ENCODE measurements at places on chromosomes 7 and 10. TPM values are rescaled to one million over a fixed set of nuclear protein-coding genes. Genes with fewer than 3 reads are reported as not detected.

The CPA2 gene
- 1.9 TPM for total RNA-seq

The PAPOLB gene
- 1.9 TPM for total RNA-seq

The HTRA1 gene
- 401 TPM for total RNA-seq

The GNAT3 gene
- not detected for total RNA-seq

The HABP2 gene
- total RNA-seq, result 0.24 TPM

GRCh38 chr10:75079436-75080083, 31.9 kb upstream of the SAMD8 start:
- no peak for DNase-seq

DNA sequence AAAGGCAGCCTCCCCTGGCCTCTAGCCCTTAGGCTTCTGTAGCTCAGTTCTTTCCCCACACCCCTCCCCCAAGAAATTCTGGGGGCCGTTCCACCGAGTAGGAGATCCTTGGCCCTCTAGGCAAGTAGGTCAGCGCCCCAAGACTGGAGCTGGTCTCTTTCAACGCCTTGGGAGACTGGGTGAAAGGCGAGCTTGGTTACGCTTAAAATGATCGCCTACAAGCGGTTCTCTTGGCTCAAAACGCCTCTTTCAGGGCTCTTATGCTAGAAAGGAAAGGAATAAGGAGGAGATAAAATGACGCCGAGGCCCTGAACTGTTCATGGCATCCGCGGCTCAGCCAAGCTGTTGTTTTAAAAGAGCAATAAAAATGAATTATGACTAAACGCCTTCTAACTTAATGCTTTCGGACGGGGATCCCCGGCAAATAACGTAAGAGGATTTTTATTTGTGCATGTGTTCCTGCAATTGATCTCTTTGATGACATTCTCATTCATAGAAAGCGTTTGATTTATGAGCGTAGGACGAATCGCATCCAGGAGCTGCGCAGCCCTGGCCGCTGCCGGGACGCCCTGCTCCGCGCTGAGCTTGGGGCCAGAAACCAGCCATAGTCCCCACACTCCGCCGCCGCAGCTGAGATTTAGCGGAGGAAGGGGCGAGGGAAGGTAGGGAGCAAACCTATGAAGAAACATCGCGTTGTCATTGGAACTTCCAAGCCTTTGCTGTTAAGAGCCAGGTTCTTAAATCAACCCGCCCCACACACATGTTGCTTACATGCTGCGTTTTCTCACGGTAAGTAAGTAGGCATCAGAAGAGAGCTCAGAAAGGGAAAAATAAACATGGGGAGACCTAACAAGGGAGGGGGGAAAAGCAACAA, 3.0 kb upstream of the HOXA1 start:
- DNase-seq, result peak; percentile 84

GRCh38 chr10:97365761-97366351, 31.3 kb upstream of the FRAT2 start:
- DNase-seq, result peak; percentile 35

GRCh38 chr7:104927055-104927454, 87.0 kb upstream of the KMT2E start:
- DNase-seq, result no peak

DNA sequence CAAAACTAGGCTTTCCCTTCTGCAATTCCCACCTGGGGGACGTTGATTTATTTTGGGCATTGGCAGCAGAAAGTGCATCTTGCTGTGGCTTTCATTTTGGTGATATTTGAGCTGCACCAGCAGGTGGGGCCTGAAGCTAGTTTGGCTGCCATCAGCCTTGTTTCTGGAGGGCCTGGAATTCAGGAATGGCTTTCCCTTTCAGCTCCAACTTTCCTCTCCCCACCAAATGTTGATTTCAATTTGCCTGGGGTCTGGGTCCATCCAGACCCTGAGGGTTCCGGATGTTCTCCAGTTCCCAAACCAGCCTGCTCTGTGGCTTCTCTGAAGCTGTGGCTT, 640.4 kb downstream of the TYW1 start:
- no peak for DNase-seq

GRCh38 chr7:146647445-146647844, 530.8 kb downstream of the CNTNAP2 start:
- peak; percentile 21 for DNase-seq

DNA sequence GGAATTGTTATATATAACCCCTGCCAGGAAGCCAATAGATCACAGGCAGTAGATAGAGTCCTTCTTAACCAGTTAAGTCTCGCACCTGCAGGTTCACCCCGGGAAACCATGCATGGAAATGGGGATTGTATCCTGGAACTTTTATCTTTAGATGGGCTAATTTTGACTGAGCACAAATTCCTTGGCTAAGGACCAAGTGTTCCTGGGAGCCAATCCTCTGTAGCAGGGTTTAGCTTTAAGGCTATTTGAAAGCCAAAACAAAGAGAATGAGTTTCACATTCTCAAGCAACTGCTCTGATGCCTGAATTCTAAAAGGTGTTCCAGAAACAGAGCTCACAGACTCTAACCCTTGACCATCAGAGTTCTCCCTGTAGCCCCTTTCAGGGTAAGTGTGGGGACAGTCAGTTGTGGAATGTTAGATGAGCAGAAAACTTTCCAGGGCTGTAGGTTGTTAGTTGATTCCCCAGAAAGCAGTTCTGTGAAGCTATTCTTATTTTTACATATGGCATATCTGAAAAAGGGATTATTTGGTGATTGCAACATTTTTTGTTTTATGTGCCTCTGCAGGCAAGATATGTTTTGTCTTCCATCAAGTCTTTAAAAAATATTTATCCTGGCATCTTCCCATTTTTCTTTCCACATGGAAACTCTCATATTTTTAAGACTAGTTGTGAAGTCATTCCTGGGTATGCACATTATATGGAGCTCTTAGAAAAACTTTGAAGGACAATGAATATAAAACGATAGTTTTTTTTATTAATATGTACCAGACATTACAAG, 16.2 kb upstream of the NPVF start:
- peak; percentile 95 for DNase-seq

DNA sequence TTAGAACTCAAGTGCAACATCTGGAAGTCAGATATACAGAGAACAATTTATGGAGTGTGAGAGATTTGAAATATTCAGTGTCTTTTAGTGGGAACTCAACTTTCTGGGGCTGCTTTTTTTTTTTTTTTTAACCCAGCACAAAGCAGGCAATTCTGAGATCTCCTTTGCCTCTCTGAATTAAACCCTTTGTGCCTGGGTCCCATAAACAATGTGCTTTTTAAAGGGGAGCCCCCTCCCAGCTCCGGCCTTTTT, 146.8 kb downstream of the CELF2 start:
- DNase-seq, result no peak

Data from umbilical cord (tissue), 2 donors.